ENCODE measurements at places on chromosomes 1 and 21. TPM values are rescaled to one million over a fixed set of nuclear protein-coding genes. Genes with fewer than 3 reads are reported as not detected.

The USP24 gene
- total RNA-seq, result 42.8 TPM

The SPRR2F gene
- total RNA-seq, result not detected

The DISP1 gene
- 1.4 TPM for total RNA-seq

The TAS1R3 gene
- total RNA-seq, result 0.73 TPM

The OVAAL gene
- total RNA-seq, result not detected

The GJA9 gene
- not detected for total RNA-seq

The SRM gene
- 68.2 TPM for total RNA-seq

All from activated naive CD4-positive, alpha-beta T cell treated with anti-CD3 and anti-CD28 coated beads, Interleukin-2, amount 10 ng/mL, durations not matched to agents 5 hours and 36 hours (primary cell).